Activated T-cell treated with anti-CD3 and anti-CD28 coated beads for 48 hours (primary cell): ENCODE measurements at places on chromosomes 16 and 17.

GRCh38 chr17:83144421-83145357, 65.3 kb downstream of the METRNL start:
- no peak for DNase-seq

GRCh38 chr17:62970610-62971009, 4.6 kb downstream of the TANC2 start:
- no peak for DNase-seq

DNA sequence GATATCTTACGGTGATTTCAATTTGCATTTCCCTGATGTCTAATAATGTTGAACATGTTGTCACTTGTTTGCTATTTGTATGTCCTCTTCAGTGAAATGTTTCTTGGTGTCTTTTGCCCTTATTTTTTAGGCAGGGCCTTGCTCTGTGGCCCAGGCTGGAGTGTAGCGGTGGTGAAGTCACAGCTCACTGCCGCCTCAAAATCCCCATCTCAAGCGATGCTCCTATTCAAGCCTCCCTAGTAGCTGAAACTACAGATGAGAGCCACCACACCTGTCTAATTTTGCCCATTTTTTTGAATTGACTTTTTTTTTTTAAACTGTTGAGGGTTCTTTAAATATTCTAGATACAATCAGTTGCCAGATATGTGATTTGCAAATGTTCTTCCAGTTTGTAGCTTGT, 8.3 kb downstream of the UBE2G1 start:
- no peak for DNase-seq

DNA sequence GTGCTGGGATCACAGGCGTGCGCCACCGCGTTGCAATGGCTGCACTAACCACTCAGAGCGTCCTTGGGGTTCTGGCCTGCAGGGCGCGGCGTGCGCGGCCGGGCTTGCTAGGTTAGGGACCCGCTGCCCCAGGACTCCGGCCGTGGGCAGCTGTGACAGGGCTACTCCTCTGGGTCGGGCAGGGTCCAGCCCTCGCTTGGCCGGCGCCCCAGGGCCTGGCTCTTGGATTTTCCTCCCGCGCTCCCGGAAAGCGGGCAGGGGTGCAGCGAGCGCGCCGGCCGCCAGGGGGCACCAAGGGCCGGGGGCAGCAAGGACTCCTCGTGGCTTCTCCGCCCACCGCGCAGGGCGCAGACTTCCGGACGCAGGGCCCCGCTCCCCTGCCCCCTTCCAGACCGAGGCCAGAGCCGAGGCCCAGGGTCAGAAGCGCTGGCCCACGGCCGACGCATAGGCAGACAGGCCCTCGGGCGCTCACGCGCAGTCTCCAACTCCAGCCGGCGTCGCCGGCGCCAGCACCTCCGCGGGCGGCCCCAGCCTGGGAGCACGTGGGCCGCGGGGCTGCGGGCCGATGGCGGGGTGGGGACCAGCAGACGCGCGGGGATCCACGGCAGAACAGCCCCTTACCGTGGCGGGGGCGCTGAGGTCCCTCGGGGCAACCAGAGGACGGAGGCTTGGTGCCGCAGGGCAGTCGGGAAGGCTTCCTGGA, 355 bp downstream of the TLE7 start:
- DNase-seq, result peak; percentile 10

- no peak for DNase-seq
These were observed 92.9 kb upstream of the DNAH17 start for GRCh38 chr17:78669975-78670518.

DNA sequence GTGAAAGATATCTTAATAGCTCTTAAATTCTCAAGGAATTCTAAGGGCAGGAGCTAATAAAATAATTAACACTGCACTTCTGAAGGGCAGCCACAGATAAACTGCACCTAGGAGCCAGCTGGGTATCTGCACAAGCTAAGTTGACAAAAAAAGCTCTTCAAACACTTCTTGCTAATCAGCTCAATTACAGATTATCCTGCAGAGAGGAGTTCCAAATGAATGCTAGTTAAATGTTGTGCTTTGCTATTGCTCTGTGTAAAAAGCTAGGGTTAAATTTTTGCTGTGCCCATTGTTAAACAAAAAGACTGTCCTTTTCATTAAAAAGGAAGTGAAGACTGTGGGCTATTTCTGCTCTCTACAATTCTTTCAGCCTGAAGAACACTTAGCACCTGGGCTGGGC, 158.5 kb upstream of the SHISA6 start:
- DNase-seq, result no peak

GRCh38 chr17:66354981-66355380, 52.6 kb downstream of the PRKCA start:
- no peak for DNase-seq

- DNase-seq, result no peak
These were observed 31.9 kb upstream of the ABCC11 start for GRCh38 chr16:48279199-48279598.

DNA sequence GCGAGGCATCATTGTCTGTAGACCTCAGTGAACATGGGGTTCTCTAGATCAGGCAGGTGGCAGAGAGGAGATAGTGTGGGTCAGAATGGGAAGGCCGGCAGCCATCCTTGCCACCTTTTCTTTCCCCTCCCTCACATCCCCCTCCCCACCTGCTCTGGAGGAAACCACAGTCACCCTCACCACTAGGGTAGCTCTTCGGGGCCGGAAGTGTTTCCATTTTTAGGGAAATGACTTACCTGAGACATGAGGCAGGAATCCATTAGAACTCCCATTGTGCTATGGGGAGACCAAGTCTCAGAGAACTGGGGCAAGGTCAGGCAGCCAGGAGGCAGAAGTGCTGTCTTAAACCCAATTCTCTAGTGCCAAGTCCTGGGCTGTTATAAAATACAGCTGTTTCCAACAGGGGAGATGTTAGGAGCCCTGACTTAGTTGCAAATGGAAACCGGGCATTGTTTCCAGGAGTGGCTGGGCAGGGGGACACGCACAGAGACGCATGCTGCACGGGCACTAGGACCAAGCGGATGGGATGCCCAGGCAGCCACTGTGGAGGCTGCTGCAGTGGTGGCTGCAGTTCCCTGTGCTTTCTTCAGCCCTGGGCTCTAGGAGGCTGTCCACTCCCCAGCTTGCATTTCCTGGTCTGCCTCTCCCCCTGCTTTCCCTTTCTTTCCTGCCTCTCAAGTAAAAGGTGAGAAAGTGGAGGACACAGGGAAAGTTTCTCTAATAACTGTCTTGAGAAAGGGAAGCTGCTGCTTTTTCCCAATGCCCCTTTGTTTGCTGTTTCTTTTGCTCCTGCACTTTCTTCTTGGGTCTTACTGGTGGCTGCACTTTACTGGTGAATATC, 2.8 kb downstream of the HAS3 start:
- no peak for DNase-seq

GRCh38 chr16:50677351-50677750, 3.8 kb downstream of the SNX20 start:
- no peak for DNase-seq

- DNase-seq, result no peak
These were observed 132.0 kb downstream of the COPRS start for GRCh38 chr17:31726980-31727427.

- no peak for DNase-seq
These were observed 56.5 kb downstream of the SPAG9 start for GRCh38 chr17:51064061-51064735.

DNA sequence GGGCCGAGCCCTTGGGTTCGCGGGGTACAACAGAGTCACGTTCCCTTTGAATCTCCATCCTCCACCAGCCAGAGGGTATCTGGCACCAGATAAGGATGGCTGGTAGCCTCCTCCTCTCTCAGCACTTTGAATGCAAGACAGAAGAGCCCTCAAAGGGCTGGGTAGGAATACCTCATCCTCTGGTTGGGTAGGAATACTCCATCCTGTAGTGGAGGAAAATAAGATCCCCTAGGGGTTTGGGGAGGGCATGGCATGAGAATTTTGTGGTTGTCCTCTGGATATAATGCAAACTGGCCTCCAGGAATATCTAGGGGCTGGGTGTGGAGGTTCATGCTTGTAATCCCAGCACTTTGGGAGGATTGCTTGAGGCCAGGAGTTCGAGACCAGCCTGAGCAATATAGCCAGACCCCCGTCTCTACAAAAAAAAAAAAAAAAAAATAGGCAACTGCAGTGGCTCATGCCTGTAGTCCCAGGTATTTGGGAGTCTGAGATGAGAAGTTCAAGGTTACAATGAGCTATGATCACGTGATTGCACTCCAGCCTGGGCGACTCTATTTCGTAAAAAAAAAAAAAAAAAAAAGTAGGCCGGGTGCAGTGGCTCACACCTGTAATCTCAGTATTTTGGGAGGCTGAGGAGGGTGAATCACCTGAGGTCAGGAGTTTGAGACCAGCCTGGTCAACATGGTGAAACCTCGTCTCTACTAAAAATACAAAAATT, 2.7 kb downstream of the IGFBP4 start:
- DNase-seq, result no peak

DNA sequence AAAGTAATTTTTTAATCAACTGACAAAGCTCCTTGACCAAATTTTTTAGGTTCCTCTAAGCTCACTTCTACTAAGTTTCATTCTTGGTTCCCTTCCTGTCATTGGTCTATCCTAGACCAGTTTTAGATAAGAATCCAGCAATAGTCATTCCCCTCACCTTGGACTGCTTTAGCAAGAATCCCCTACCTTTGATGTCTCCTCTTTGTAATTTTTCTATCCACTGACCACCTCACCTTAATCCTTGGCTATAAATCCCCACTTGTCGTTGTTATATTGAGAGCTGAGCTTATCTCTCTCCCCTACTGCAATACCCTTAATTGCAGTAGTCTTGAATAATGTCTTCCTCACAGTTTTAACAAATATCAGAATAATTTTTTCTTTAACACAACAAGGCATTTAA, 107.2 kb downstream of the USP32 start:
- DNase-seq, result no peak

DNA sequence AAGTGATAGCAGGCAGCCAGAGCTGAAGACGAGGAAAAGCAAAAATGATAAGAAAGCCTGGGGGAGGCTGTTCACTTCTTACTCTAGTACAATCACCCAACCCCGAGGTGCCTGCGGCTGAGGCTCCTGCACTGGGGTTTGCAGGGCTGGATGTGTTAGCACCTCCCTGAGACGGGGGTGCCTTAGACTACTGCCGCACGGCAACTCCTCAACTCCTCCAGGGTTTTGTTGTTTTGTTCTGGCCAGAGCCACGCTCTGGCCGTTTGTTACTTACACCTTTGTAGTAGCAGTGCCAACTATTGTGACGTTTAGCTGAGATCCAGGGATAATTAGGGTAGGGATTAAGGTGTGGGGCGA, 51.5 kb downstream of the LDHD start:
- DNase-seq, result peak; percentile 26

GRCh38 chr17:19001907-19002590, 2.5 kb downstream of the FAM83G start:
- DNase-seq, result no peak

GRCh38 chr17:76568811-76569221, 16.8 kb downstream of the ST6GALNAC2 start:
- no peak for DNase-seq

- no peak for DNase-seq
These were observed 2.5 kb downstream of the ACSM3 start for GRCh38 chr16:20766294-20766693.

GRCh38 chr17:72392056-72393010, 271.5 kb downstream of the SOX9 start:
- no peak for DNase-seq

- no peak for DNase-seq
These were observed 6.2 kb downstream of the VAT1L start for GRCh38 chr16:77794586-77794985.

DNA sequence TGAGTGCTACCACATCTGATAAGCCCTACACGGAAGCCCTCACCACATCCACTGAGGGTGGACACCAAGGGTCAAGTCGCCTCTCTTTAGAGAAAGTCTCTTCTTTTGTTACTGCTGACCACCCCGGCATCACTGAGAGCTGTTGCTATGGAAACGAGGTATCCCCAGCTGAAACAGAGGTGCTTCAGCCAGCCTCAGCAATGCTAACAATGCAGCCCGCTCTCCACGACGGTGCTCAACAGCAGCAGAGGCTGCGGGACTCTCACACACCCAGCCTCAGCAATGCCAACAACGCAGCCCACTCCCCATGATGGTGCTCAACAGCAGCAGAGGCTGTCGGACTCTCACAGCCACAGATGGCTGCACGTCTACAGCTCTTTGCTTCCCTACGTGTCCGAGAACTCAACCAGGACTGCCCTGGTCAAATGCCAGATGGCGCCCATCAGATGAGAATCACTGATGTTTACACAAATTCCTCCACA, 41.4 kb downstream of the VPS53 start:
- DNase-seq, result no peak

GRCh38 chr17:29116804-29117753, 63.1 kb downstream of the MYO18A start:
- peak; percentile 71 for DNase-seq

- peak; percentile 75 for DNase-seq
These were observed 7.9 kb downstream of the PNPO start for GRCh38 chr17:47949197-47949759.

DNA sequence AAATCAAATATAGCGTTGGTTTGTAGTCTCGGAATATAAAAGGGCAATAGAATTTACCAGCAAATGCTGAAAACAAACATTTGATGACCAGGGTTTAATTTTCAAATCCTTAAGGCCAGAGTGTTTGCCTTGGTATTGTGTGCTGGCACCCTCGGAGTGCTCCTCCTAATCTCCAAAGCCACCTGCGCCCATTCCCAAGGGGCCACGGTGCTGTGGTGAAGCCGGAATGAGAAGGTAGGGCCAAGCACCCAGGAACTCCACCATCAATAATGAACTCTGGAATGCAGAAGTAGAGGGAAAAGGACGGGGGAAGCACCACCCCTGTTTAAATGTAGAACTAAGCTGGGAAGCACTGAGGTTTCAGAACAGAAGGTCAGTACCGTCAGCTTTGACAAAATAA, 51.9 kb downstream of the COG7 start:
- DNase-seq, result no peak

DNA sequence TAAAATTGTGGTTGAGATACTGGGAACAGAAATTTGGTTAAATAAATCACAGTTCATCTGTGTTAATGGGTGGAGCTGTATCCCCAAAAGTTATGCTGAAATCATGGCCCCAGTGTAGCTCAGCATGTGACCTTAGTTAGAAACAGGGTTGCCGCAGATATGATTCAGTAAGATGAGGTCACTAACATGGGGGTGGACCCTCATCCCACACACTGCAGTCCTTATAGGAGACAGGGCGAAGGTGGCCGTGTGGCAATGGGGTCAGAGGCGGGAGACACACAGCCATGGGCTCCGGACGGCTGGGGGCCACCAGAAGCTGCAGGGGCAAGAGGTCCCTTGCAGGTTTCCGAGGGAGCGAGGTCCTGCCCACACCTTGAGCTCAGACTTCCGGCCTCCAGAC, 10.7 kb downstream of the GALNS start:
- no peak for DNase-seq

DNA sequence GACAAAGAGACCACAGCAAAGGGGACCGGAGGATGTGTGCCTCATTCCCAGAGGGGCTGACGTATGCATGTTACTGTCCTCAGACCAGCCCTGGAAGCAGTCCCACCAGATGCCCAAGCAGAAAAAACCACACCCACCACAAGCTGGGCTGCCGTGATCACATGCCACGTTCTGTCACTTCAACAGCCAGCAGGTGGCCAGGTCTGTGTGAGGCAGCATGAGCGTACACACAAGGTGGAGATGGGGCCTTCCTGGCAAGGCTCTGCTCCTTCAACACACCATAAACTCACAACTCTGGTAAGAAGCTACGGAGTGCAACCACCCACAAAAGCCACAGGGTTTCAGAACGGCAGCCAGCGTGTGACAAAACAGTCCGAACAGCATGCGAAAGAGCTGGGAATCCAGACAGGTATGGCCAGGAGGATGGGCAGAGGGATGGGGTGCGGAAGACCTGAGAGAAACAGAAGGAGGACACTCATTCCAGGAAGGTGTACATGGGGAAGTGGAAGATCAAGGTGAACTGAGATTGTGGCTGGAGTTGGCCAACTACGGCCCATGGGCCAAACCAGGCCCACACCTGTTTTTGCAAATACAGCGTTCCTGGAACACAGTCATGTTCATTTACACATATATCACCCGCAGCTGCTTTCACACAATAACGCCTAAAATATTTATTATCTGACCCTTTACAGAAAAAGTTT, 27.9 kb downstream of the MBTPS1 start:
- DNase-seq, result peak; percentile 56
